Stimulated activated CD8-positive, alpha-beta memory T cell treated with anti-CD3 and anti-CD28 coated beads, Interleukin-4, amount 100 ng/mL, for 48 hours (primary cell): ENCODE measurements at places on chromosomes 4 and X.

DNA sequence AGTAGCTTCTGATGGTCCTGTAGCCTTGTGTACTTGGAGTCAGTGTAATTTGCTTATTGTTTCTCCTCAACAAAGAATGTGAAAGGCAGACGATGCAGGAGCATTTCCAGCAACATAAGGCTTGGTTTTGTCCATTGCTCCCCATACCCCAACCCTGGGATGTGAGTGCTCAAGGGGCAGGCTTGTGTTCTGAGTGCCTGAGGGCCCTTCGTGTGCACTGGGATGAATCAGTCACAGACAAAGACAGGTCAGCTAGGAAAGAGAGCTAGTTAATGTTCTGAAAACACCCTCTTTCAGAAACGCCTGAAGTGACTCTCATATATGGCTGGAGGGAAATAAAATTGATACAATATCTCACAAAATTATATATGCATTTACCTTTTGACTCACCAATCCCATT is 59.1 kb downstream of the PRPS1 start:
- no peak for DNase-seq

GRCh38 chr4:34922325-34922724 is 1322.0 kb downstream of the ARAP2 start:
- no peak for DNase-seq

DNA sequence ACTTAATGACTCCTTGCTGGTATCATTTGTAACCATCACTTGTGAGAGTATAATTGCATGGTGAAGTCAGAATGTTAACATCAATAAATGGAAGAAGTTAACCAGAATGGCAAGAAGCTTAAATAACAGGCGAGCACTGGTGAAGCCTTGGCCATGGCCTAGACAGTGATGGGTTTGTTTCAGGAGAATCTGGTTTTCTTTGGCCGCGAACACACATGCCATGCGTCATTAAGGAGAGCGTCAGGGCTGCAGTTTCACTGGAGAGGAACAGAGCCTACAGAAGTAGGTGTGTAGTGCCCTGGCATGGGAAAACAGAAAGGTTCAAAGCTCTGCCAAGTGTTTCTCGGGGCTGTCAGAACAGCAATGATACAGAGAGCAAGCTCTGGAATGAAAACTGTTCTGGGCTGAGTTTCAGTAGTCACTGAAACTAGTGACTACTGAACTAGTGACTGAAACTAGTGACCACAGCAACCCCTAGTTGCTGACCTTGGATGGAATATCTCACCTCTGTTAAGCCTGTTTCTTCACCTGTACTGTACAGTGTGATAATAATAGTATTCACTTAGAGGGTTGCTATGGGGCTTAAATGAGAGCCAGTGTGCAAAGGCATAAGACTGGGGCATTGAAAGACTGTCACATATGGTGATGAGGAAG is 93.8 kb downstream of the C4orf51 start:
- no peak for DNase-seq

DNA sequence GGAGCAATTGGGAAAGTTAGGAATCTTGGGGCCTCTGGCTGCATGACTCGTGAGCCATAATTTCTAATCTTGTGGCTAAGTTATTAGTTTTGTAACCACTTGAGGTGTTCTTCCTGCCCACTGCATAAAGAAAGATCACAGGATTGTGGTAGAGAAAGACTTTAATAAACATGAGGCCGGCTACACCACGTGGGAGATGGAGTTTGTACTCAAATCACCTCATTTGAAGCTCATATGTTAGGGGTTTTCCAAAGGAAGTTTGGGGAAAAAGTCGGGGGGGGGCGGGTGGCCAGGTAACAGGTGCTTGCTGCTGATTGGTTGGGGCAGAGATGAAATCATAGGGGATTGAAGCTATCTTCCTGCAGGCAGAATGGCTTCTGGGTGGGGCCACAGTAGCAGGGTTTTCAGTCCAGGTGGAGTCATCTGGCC is 287.8 kb downstream of the ZNF674 start:
- no peak for DNase-seq

DNA sequence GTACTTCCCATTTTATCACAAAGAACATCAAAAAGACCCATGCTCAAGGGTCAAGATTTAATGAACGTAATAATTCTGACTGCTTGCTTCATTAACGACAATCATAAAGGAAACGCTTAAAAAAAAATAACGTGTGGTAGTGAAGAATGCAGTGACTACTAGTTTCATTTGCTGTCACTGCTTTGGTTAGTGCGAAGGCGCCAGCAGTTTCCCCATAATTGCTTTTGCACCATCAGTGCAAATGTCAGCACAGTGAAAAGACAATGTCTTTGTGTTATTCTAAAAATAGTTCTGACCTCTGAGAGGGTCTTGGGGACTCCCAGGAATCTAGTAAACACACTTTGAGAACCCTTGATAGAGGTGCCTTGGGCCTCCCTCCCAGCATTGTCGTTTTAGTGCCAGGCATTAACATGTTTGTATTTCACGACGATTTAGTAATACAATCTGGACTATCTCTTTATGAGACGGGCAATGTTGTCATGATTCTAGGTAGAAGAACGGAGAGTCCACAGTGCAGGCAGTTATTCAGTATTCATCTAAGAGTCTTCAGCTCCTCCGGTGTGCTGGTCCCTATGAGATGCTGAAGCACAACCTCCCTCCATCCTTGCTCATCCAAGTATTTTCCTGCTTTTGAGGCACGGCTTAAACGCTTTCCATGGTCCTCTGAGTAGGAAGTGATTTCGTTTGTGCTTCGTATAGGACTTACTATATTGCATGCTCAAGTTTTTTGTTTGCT is 71.0 kb downstream of the AFF1 start:
- DNase-seq, result peak; percentile 39

GRCh38 chr4:28388471-28388870 is 1527.8 kb downstream of the STIM2 start:
- DNase-seq, result no peak
